ENCODE measurements at places on chromosomes 1 and 21. TPM values are rescaled to one million over a fixed set of nuclear protein-coding genes. Genes with fewer than 3 reads are reported as not detected.
A peak's percentile ranks its signal among the peaks of the same experiment; 100 is the strongest.

OR2L13 gene
- total RNA-seq, result not detected

PCBP3 gene
- total RNA-seq, result 0.50 TPM

PADI2 gene
- total RNA-seq, result 2.5 TPM

CFHR3 gene
- total RNA-seq, result not detected

CACHD1 gene
- not detected for total RNA-seq

DHDDS gene
- 43.4 TPM for total RNA-seq

ADGRB2 gene
- 7.6 TPM for total RNA-seq

TNFRSF8 gene
- 1.7 TPM for total RNA-seq

OR14A16 gene
- total RNA-seq, result not detected

ECM1 gene
- total RNA-seq, result not detected

GRCh38 chr1:193891788-193892187 lies 705.4 kb upstream of the B3GALT2 start:
- H3K27me3 ChIP-seq, result no peaks in the 10 kb centered on the region
- H3K27ac ChIP-seq, result no peak overlapping the region
- no peaks in the 10 kb centered on the region for H3K4me1 ChIP-seq
- DNase-seq, result no peak

GRCh38 chr1:3209201-3209600 lies 140.2 kb downstream of the PRDM16 start:
- H3K27ac ChIP-seq, result no peak overlapping the region
- no peaks in the 10 kb centered on the region for H3K36me3 ChIP-seq
- no peak for DNase-seq

- no peak for DNase-seq
- peaks cover 6% of the 10 kb centered on the region for H3K4me1 ChIP-seq
- peak overlapping the region; percentile 9 for H3K27ac ChIP-seq
- no peaks in the 10 kb centered on the region for H3K27me3 ChIP-seq
Measured at GRCh38 chr1:200355801-200356200, 54.0 kb downstream of the ZNF281 start.

- no peak overlapping the region for H3K4me3 ChIP-seq
- H3K36me3 ChIP-seq, result no peaks in the 10 kb centered on the region
- no peaks in the 10 kb centered on the region for H3K4me1 ChIP-seq
- DNase-seq, result no peak
- peaks cover 2% of the 10 kb centered on the region for H3K27me3 ChIP-seq
Measured at GRCh38 chr1:168881656-168882260, 152.8 kb upstream of the DPT start.

GRCh38 chr1:56056438-56057287 lies 522.7 kb downstream of the PLPP3 start:
- H3K27ac ChIP-seq, result no peak overlapping the region
- no peaks in the 10 kb centered on the region for H3K27me3 ChIP-seq
- H3K36me3 ChIP-seq, result no peaks in the 10 kb centered on the region
- no peaks in the 10 kb centered on the region for H3K4me1 ChIP-seq
- DNase-seq, result no peak

DNA sequence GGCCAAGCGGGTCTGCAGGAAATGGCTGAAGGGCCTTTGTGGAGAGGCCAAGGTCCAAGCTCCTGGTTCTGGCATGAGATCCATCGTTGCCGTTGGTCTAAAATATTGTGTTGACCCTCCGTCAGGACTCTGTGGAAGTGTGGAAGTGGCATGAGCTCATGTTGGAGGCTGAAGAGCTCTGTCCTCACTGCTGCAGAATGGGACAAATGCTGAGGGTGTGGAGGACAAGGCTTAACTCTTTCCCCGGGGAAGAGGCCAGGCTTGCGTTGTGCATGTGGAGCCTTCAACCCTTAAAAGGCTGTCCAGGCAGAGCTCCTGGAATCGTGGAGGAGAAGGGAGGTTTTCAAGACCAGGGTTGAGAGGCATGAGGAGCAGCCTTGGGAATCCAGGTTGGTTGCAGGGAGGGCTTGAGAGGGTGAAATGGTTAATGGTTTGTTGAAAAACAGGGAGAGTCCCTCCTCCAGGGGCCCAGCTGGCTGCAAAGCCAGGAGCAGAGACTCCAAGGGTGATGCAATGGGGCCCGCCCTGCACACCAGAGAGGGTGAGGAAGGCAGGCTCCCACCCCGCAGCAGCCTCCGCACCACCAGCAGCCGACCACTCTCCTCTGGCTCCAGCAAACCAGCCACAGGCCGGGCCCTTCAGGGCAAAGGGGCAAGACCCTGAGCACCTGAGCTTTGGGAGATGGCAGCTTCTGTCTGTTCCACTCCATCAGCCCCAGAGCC lies 6.7 kb upstream of the AHCYL1 start:
- no peaks in the 10 kb centered on the region for H3K36me3 ChIP-seq
- peaks cover 11% of the 10 kb centered on the region for H3K27me3 ChIP-seq
- H3K4me1 ChIP-seq, result no peaks in the 10 kb centered on the region
- DNase-seq, result no peak
- no peak overlapping the region for H3K27ac ChIP-seq

DNA sequence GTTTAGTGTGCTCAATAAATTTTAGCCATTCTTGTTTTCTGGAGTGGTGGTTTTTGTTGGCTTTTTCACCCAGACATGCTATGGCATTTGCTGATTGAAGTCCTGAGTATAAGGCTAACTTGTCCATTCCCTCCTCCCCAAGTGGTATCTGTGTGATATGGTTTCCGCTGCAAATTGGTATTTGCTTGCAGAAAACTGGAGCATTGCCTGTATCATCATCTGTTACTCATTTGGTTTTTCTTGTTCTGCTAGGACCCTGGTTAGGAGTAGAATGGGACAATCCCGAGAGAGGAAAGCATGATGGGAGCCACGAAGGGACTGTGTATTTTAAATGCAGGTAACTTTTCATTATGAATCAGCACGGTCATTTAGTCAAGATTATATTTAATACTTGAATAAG lies 34.0 kb downstream of the TBCE start:
- no peak for DNase-seq
- no peak overlapping the region for H3K4me3 ChIP-seq
- H3K27me3 ChIP-seq, result no peaks in the 10 kb centered on the region
- no peaks in the 10 kb centered on the region for H3K4me1 ChIP-seq
- peaks cover 3% of the 10 kb centered on the region for H3K36me3 ChIP-seq

DNA sequence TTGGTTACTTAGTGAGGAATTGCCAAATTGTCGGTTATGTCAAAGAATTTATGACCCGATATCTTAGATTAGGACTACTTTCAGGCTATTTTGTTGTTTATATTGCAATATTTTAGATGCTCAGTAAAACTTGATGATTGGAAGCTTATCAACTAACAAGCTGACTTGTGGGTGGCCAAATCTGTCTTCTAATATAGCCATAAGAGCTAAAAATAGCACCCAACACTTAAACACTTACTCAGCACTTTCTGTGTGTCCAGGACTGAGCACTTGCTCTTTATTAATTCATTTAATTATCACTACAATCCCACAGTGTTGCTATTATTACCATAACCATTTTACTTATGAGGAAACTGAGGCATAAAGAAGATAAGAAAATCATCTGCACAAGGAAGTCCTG lies 50.4 kb downstream of the RWDD3 start:
- no peaks in the 10 kb centered on the region for H3K4me1 ChIP-seq
- H3K27me3 ChIP-seq, result no peaks in the 10 kb centered on the region
- H3K36me3 ChIP-seq, result no peaks in the 10 kb centered on the region
- no peak overlapping the region for H3K27ac ChIP-seq
- no peak for DNase-seq

DNA sequence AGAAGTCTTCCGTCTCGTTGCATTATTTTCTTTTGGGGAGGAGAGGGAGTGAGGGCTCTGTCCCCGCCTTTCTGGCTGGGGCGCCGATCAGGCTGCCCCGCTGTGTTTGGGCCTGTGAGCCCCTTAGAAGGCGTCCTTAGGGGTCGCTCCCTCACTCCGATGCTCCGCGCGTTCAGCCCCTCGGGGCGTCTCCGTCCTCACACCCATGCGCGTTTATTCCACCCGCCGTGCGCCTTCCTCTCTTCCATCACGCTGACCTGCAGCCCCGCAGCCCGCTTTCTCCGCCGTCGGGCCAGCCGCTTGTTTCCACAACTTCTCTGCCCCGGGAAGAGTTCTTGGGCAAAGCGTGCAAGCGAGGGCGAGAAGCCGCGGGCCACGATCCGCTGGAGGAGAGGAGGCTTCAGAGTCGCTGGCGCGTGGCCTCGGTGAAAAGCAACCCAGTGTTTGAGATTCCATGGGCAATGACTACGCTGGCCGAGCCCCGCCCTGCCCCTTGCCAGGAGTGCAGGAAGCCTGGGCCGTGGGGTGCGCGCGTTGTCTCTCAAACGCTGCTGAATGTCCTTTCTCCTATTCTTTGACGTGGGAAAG lies 27.7 kb downstream of the TRIM11 start:
- H3K36me3 ChIP-seq, result no peaks in the 10 kb centered on the region
- H3K4me3 ChIP-seq, result no peak overlapping the region
- no peak for DNase-seq
- H3K27me3 ChIP-seq, result peaks cover 10% of the 10 kb centered on the region
- peaks cover 11% of the 10 kb centered on the region for H3K4me1 ChIP-seq

- DNase-seq, result no peak
- H3K27me3 ChIP-seq, result no peaks in the 10 kb centered on the region
- H3K36me3 ChIP-seq, result no peaks in the 10 kb centered on the region
Measured at GRCh38 chr1:170768929-170769328, 105.0 kb downstream of the PRRX1 start.

DNA sequence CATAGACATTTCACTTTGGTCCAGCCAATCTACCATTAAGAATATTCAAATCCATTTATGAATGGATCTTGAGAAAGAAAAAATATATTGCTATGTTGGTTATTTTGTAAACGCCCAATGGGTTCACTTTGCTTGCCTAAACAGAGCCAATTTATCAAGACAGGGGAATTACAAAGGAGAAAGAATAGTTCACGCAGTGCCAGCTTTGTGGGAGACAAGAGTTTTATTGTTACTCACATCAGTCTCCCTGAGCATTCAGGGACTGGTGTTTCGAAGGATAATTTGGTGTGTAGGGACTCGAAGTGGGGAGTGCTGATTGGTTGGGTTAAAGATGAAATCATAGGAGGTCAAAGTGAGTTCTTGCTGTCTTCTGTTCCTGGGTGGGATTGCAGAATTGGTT lies 135.3 kb downstream of the GABPA start:
- no peaks in the 10 kb centered on the region for H3K4me1 ChIP-seq
- H3K4me3 ChIP-seq, result no peak overlapping the region
- no peaks in the 10 kb centered on the region for H3K36me3 ChIP-seq
- H3K27me3 ChIP-seq, result no peaks in the 10 kb centered on the region

- no peak overlapping the region for H3K27ac ChIP-seq
- no peaks in the 10 kb centered on the region for H3K27me3 ChIP-seq
Measured at GRCh38 chr1:215660259-215660658, 93.2 kb downstream of the KCTD3 start.

GRCh38 chr1:147287133-147287865 lies 44.8 kb downstream of the CHD1L start:
- H3K27ac ChIP-seq, result no peak overlapping the region
- peaks cover 69% of the 10 kb centered on the region for H3K36me3 ChIP-seq
- DNase-seq, result no peak
- no peaks in the 10 kb centered on the region for H3K27me3 ChIP-seq
- no peaks in the 10 kb centered on the region for H3K4me1 ChIP-seq
- H3K4me3 ChIP-seq, result no peak overlapping the region

GRCh38 chr1:24898152-24898908 lies 31.7 kb downstream of the RUNX3 start:
- H3K27ac ChIP-seq, result peak overlapping the region; percentile 55
- peaks cover 32% of the 10 kb centered on the region for H3K36me3 ChIP-seq
- peak; percentile 65 for DNase-seq

DNA sequence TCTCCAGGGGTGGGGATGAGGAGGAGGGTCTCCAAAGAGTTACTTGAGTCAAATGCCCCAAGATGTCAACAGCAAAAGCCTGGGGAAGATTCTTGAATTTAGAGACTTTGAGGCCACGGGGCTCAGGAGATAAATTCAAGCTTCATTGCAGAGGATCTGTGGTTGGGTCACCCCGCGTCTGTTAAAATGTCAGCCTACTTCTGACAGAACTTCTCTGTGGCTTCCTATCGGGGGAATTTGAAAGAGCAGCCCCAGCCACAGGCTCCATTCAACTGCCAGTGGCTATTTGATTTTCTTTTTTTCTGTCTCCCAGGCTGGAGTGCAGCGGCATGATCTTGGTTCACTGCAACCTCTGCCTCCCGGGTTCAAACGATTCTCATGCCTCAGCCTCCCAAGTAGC lies 62.5 kb upstream of the EFHD2 start:
- H3K36me3 ChIP-seq, result no peaks in the 10 kb centered on the region
- H3K27ac ChIP-seq, result peak overlapping the region; percentile 94
- no peak overlapping the region for H3K4me3 ChIP-seq

DNA sequence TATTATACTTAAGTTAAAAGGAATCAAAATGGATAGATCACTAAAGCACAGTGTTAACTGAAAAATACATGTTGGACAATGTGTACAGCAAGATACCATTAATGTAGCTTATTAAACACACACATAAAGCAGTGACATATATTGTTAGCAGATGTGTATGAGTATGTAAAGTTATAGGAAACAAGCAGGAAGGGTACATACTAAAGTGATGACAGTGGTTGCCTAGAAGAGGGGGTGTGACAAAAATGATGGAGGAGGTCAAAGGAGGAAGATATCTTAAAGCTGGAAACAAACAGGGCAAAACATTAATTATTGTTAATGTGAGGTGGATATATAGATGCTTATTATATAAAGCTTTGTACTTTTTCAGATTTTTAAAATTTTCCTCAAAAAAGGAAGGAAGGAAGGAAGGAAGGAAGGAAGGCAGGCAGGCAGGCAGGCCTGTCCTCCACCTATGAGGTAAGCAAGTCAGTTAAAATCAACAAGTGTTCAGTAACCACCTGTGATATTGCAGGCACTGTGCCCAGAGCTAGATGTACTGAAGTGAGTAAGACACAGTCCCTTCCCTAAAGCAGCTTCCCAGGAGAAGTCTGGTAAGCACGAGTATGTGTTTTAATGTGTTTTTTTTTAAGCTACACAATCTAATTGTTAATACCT lies 252.9 kb upstream of the NR5A2 start:
- no peaks in the 10 kb centered on the region for H3K36me3 ChIP-seq
- no peak overlapping the region for H3K27ac ChIP-seq
- no peak for DNase-seq
- H3K4me3 ChIP-seq, result no peak overlapping the region
- no peaks in the 10 kb centered on the region for H3K27me3 ChIP-seq

GRCh38 chr1:21781815-21782348 lies 1.1 kb downstream of the USP48 start:
- peak overlapping the region; percentile 97 for H3K27ac ChIP-seq
- no peaks in the 10 kb centered on the region for H3K36me3 ChIP-seq
- peaks cover 20% of the 10 kb centered on the region for H3K4me1 ChIP-seq
- no peaks in the 10 kb centered on the region for H3K27me3 ChIP-seq
- H3K4me3 ChIP-seq, result peak overlapping the region; percentile 78

- DNase-seq, result no peak
- peaks cover 14% of the 10 kb centered on the region for H3K4me1 ChIP-seq
- peaks cover 2% of the 10 kb centered on the region for H3K36me3 ChIP-seq
- H3K27ac ChIP-seq, result no peak overlapping the region
- no peaks in the 10 kb centered on the region for H3K27me3 ChIP-seq
Measured at GRCh38 chr1:230174471-230175162, 107.6 kb downstream of the GALNT2 start.

GRCh38 chr1:26132128-26132833 lies 20.7 kb downstream of the PDIK1L start:
- H3K27ac ChIP-seq, result no peak overlapping the region
- DNase-seq, result no peak
- no peaks in the 10 kb centered on the region for H3K36me3 ChIP-seq
- no peak overlapping the region for H3K4me3 ChIP-seq

Measured in natural killer cell (primary cell).